G401 (cell line): ENCODE measurements at places on chromosomes 2 and 18. TPM values are rescaled to one million over a fixed set of nuclear protein-coding genes. Genes with fewer than 3 reads are reported as not detected.
A peak's percentile ranks its signal among the peaks of the same experiment; 100 is the strongest.

The TLX2 gene
- not detected in 2 replicates for total RNA-seq

The BMP10 gene
- not detected in 2 replicates for total RNA-seq

The EMILIN2 gene
- 0.06 and 0.07 TPM in 2 replicates for total RNA-seq

The STK39 gene
- total RNA-seq: 0.68 TPM in 1 of 2 replicates, not detected in the other

The SIGLEC15 gene
- not detected in 2 replicates for total RNA-seq

The IFIH1 gene
- total RNA-seq: not detected in 2 replicates

The EGR4 gene
- total RNA-seq: not detected in 2 replicates

The CDH2 gene
- not detected in 2 replicates for total RNA-seq

The ASTL gene
- 2.6 TPM in 1 of 2 replicates, not detected in the other for total RNA-seq

The SALL3 gene
- total RNA-seq: not detected in 2 replicates

The POTEI gene
- total RNA-seq: under 0.01 TPM in 1 of 2 replicates, not detected in the other

The ABCG8 gene
- not detected in 2 replicates for total RNA-seq

The ANKRD23 gene
- total RNA-seq: 2.2 and 3.5 TPM in 2 replicates

The MARCHF4 gene
- 0.06 and 0.14 TPM in 2 replicates for total RNA-seq

The GAL3ST2 gene
- total RNA-seq: not detected in 2 replicates

DNA sequence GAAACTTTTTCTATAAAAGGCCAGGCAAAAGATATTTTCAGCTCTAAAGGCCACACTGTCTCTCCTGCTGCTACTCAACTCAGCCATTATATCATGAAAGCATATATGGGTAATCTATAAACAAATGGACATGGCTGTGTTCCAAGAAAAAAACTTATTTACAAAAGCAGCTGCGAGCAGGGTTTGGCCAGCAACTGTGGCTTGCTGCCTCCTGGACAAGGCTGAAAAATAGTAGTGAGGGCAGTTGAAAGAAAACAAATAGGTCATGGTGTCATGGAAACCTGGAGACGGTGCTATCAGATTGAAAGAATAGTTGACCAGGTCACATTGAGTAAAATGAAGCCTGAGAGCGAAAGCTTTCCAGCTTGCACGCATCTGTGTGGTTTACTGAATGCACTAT lies 89.2 kb upstream of the LRATD1 start:
- DNase-seq: no peak

DNA sequence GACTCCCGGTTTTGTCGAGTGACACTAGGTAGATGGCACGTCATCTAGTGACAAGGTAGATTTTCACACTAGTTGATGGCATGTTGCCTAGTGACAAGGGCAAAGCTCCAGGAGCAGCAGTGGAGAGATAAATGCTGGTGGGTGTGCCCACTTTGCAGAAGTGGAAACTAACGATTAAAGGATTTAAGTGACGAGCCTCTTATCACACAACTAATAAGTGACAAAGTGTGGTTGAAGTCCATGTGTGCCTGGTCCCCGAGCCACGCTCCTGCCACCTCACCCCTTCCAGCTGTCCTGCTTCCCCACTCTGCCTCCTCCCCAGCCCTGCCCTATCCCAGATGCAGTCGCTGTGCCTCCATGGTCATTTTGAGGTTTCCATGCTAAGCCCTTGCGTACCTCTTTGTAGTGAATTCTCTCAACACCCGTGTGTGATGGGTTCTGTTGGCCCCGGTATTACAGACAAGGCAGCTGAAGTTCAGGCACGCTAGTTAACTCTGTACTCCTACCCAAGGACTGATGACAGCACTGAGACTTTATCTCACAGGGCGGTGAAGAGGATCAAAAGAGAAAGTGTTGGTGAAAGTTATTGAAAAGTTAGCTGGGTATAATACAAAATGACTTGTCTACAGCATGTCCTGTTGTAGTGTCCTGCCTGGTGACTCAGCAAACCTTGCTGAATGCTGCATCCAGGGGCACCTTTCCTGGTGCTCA lies 113.4 kb upstream of the GLI2 start:
- no peak for DNase-seq

GRCh38 chr2:229514273-229514895 lies 200.0 kb downstream of the DNER start:
- no peak for DNase-seq

- no peak for DNase-seq
Measured at GRCh38 chr2:112529757-112530156, 12.5 kb upstream of the POLR1B start.

GRCh38 chr2:207477896-207478295 lies 51.9 kb upstream of the CREB1 start:
- peak; percentile 0 for DNase-seq

DNA sequence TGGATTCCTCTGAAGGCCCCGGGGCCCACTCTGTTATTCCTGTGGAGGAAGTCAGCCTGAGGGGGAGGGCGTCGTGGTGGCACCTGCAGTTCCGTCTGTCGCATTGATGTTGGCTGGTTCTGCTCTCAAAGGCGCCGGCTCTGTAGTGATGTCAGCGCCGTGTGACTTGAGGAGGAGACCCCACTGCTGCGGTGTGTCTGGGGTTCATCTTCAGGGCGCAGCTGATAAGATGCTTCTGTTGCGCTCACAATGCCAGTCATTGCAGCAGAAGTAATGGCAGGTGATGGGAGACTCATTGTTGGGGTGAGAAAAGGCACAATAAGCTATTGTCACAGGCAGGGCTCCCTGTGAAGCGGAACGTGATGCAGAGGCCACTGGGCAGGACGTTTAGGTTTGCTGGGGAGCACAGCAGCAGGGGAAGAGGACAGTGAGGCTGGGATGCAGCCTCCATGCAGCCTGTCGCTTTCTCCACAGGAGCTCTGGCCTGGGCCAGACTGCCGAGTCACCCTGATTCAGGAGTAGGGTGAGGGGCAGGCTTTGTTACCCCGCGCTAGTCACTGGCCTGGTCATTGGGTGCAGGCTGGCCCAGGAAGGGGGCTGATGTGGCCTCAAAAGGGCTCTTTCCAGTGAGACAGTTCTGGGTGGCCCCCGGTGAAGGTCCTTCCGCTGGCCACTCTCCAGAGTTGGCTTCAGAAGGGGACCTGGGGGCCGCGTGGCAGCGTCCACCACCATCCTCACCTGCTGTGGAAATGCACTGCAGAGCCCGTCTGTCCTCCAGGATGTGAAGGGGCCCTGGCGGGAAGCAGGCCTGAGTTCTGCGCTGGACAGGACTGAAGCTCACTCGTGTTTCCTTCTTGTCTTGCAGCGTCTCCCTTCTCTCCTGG lies 42.9 kb downstream of the SH3BP4 start:
- no peak for DNase-seq

DNA sequence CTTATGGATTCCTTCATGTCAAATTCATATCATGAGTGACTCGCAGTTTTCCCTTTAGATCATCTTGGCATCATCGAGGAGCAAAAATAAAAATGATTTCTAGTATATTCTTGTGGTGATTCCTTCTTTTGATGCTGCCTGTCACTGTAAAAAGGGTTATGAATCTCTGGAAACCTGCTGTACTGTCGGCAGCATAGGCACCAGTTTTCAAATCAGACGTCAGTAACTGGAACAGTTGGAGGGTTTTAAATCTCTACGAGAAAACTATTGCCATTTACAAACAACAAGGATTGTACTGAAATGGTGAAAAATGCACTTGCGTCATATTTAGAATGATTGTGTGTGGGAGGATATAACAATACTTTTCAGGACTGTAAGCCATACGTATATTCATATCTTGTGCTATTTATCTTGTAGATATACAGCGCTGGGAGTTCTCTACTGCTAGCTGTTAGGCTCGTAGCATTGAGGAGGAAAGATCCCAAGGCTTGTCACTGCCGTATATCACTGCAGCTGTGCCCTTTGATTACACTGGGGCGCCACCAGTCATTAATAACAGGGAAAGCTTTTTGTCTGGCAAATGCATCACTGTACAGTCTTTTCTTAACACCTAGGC lies 320.7 kb downstream of the MTX2 start:
- no peak for DNase-seq

DNA sequence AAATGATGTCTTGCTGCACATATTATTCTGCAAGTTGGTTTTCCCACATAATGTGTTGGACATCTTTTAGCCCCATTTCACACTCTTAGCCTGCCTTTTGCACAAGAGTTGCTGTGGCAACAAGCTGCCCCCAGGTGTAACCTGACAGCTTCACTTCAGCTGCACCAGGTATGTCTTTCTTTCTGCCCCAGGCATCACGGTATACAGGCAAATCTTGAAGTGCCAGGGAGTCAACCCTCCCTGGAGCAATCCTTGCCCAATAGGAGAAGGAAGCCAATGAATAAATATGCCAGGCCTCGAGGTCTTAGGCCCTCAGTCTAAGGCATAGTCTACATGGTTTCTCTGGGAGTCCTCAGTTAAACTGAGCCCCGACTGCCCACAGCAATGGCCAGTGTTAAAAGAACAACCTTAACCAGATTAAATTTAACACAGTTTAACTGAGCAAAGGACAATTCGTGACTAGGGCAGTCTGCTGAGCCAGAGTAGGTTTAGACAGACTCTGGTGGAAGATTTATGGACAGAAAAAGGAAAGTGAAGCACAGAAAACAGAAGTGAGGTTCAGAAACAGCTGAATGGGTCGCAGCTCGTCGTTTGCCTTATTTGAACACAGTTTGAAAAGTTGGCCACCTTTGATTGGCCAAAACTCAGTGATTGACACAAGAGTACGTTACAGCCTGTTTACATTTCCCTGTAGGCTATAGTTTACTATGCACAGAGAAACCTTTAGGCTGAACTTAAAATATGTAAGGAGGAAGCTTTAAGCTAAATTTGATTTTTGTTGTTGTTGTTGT lies 32.0 kb upstream of the C1QL2 start:
- no peak for DNase-seq

GRCh38 chr18:32460171-32460731 lies 10.4 kb downstream of the GAREM1 start:
- peak; percentile 16 for DNase-seq

DNA sequence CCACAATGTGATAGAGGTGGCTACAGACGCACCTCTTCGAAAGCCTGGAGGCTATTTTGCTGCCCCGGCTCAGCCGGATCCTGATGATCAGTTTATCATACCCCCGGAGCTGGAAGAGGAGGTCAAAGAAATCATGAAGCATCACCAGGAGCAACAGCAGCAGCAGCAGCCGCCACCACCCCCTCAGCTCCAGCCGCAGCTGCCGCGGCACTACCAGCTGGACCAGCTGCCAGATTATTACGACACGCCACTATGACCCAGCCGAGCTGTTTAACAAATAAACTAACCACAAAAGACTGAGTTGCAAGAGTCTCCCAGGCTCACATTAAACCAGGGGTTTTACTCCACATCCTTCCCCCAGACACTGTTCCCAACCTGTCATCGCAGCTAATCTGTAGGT lies 263.8 kb downstream of the PHLPP1 start:
- no peak for DNase-seq

GRCh38 chr2:27241761-27242613 lies 20.9 kb downstream of the SLC30A3 start:
- no peak for DNase-seq

DNA sequence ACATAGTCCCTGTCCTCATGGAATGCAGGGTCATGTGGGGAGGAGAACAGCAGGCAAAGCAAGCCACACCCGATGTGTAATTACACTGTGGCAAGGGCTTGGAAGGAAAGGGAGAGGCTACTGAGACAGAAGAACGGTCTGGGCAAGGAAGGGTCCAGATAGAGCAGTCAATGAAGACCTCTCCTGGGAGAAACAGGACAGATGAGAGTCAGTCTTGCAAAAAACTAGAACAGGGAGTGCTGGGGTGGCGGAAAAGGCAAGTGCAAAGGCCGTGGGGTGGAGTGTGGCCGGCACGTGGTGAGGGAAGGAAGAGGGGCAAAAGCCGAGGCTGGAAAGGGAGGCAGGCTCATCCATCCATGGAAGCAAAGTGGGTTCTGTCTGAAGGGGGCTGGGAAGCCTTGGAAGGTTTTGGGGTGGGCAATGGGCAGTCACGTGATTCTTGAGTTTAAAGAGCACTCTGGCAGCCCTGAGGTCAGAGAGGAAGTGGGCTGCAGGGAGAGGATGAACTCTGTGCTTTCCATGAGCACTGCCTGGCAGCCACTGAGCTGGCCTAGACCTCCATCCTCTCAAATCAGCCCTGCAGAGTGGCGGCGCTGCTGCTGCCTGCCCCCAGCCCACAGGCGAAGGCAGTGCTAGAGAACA lies 182.2 kb downstream of the INHBB start:
- DNase-seq: no peak

GRCh38 chr2:15061268-15061667 lies 428.8 kb downstream of the LRATD1 start:
- no peak for DNase-seq

- DNase-seq: no peak
Measured at GRCh38 chr2:143498496-143498895, 369.3 kb downstream of the ARHGAP15 start.

DNA sequence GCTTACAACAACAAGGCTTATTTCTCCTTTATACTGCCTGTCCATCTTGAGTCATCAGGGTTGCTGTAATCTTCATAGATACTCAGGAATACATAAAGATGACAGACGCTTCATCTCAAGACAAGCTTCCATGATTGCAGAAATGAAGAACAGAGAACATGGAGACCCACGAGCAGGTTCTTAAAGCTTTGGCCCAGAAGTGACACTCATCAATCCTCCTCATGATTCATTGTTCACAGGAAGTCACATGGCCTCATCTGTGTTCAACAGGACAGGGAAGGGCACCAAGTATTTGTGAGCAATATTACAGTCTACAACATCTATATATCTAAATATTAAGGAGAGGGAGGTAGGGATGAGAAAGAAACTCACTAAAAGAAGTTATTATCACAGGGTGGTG lies 36.5 kb upstream of the PGAP1 start:
- no peak for DNase-seq

GRCh38 chr2:111219734-111220505 lies 99.2 kb downstream of the BCL2L11 start:
- DNase-seq: no peak

- DNase-seq: no peak
Measured at GRCh38 chr2:73827018-73827417, 1.7 kb upstream of the STAMBP start.

- DNase-seq: no peak
Measured at GRCh38 chr2:132902626-132903025, 232.6 kb upstream of the LYPD1 start.

DNA sequence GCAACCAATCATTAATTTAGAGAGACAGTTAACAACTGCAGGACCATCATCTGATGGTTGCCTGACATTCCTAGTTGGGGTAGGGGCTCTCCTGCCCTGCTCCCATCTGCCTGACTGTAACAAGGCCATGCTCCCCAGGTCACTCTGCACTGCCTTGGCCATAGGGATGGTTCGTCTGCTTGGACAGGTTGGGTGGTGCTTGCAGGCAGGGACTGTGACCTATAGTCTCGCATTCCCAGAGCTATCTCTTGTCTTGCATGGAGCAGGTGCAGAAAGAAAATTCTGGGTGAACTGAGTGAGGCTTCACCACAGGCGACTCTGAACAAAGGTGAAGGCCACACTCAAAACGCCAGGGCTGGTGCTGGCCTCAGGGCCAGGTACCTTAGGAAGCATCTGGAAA lies 64.7 kb downstream of the EMILIN2 start:
- no peak for DNase-seq

- no peak for DNase-seq
Measured at GRCh38 chr2:3144856-3145255, 232.8 kb downstream of the EIPR1 start.

GRCh38 chr18:9437021-9437437 lies 38.3 kb upstream of the RALBP1 start:
- no peak for DNase-seq

DNA sequence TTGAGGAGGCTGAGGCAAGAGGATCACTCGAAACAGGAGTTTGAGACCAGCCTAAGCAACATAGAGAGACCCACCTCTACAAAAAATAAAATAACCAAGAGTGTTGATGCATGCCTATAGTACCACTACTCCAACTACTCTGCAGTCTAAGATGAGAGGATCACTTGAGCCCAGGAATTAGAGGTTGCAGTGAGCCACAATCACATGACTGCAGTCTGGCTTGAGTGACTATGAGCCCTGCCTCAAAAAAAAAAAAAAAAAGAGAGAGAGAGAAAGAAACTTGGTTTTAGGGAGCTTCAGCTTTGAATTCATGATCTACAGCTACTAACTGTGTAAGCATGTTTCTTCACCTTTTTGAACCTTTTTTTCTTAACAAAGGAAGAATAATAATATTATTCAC lies 119.9 kb downstream of the HNMT start:
- no peak for DNase-seq
